NCI-H1105 (cell line): ENCODE measurements at places on chromosomes 4 and X.

- DNase-seq: no peak
Observed at GRCh38 chrX:3166670-3167455, 125.6 kb downstream of the ARSF start.

DNA sequence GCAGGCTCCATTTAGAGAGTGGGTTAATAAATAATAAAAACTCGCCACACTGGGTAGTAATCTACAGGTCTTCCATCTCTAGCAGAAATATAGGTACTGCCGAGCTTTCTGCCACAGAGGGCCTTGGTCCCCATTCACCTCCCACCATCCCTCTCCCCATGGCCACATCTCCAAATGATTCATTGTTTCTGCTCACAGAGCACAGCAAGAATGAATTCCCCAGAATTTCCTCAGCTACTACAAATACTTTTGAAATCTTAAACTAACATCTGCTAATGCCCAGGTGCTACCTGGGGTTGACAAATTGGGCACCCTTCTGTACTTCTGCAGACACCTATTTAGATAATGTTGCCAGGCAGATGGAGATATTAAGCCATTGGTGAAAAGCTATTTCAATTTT lies 5.1 kb downstream of the PHEX start:
- no peak for DNase-seq

DNA sequence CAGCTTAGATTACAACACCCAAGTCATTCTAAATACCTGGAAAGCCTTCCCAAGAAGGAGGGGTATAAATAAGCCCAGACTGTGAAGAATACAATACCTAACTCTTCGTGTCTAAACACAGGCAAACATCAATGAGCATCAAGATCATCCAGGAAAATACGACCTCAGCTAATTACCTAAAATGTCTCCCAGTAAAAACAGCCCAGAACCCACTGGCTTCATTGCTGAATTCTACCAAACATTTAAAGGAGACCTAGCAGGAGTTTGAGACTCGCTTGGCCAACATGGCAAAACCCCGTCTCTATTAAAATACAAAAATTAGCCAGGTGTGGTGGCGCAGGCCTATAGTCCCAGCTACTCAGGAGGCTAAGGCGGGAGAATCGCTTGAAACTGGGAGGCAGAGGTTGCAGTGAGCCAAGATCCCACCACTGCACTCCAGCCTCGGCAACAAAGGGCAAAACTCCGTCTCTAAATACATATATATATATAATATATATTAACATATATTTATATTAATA lies 19.1 kb upstream of the HSFX4 start:
- no peak for DNase-seq

DNA sequence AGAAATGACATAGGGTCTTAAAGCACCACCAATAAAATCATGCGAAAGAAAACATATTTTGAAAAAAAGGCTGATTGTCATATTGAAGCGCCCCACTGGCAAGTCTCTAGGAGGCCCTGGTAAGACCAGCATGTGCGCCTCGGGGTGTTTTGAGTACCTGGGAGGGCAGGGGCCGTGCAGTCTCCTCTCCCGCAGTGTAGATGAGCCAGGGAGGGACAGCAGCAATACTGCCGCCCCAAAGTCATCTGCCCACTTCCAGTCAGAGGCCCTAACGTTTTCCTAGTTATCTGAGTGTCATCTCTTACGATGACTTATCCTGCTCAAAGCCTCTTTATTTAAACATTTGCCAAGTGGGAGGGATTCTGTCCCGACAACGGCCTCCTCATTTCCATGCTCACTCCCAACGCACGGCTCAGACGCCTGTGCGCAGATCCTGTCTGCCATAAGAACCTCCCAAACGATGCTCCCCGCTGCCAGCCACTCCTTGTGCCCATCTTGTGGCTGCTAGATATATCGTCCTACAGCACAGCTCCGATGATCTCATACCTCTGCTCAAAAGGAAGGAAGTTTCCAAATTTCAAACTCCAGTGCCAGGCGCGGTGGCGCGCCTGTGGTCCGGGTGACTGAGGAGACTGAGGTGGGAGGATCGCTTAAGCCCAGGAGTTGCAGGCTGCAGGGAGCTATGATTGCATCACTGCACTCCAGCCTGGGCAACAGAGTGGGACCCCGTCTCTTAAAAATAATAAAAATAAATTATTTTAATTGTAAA lies 17.2 kb upstream of the SCRG1 start:
- DNase-seq: no peak

DNA sequence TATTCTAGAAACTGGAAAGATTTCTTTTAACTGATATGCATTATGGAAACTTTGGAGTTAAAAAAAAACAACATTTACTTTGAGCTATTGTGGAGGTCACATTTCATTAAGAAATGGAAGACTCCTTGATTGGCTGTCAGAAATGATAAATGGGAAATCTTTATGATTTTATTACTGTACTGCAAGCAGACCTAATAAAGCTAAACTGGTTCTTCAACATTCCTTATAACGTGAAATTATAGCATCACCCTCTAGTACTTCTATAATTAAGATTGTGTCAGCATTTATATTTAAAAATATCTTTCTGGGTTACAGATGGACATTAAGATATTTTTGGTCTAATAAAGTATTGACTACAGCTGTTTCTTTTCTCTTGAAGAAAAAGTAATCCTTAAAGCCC lies 213.8 kb upstream of the PACRGL start:
- no peak for DNase-seq

GRCh38 chr4:154254999-154255398 lies 236.6 kb downstream of the DCHS2 start:
- DNase-seq: no peak

DNA sequence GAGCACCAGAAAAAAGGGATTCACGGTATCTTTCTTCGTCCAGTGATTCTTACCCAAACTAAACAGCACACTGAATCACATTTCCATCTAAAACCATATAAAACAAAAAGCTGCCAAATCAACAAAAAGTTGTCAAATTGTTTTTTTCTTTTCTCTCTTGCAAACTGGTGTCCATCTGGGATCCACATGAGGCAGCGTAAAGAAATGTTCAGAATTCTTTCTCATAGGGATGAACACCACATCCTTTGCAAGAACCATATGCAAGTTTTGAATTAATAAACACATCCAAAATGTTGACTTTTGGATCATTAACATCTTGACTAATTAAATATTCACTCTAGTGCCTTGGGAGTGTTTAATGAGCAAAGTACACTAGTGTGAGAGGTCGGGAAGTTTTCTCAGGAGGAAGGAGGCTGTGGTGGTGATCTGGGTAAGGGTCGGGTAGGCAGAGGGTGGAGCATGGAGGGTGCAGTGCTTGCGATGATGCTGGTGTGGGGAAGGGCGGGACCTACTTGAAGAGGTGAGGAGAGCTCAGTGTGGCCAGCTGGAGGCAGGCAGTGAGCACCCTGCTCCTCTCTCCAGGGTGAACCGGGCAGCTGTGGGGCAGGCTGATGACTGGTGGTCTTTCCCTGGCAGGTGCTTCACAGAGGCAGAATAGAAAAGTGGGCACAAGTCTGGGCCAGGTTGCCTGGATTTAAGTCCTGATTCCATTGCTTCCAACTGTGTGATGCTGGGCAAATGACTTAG lies 72.8 kb downstream of the NSUN7 start:
- DNase-seq: no peak

DNA sequence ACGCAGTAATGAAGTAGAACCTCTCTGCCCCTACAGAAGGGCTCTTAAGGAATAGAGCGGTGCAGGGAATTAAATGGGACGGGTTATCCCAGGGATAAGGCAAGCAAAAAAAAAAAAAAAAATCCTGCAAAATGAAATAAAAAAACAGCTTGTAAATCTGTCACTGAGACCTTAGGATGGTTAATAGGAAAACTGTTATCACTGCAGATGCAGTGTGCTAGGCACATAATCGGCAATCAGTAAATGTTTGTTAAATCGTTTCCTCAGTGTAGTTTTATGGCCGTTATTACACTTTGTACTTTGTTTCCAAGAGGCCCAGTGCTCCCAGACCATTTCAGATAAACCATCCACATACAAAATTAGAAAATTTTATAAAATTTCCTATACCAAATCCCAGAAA lies 1.0 kb downstream of the HNRNPH2 start:
- DNase-seq: no peak

GRCh38 chr4:120918788-120919187 lies 3.7 kb downstream of the PRDM5 start:
- no peak for DNase-seq

GRCh38 chr4:183758061-183758757 lies 99.1 kb downstream of the TRAPPC11 start:
- no peak for DNase-seq

- no peak for DNase-seq
Observed at GRCh38 chr4:83205760-83206159, 78.8 kb downstream of the COQ2 start.

- no peak for DNase-seq
Observed at GRCh38 chr4:173522951-173523395, 7.1 kb downstream of the HAND2 start.

GRCh38 chr4:26931966-26932365 lies 71.3 kb downstream of the STIM2 start:
- no peak for DNase-seq

GRCh38 chrX:1449036-1449822 lies 3.5 kb downstream of the ASMTL start:
- no peak for DNase-seq

- no peak for DNase-seq
Observed at GRCh38 chrX:31392513-31392912, 320.7 kb upstream of the FTHL17 start.

- DNase-seq: no peak
Observed at GRCh38 chr4:112840061-112840460, 203.1 kb downstream of the LARP7 start.

- no peak for DNase-seq
Observed at GRCh38 chr4:28479666-28480065, 1619.0 kb downstream of the STIM2 start.

- DNase-seq: no peak
Observed at GRCh38 chr4:187059021-187059420, 335.4 kb upstream of the FAT1 start.

DNA sequence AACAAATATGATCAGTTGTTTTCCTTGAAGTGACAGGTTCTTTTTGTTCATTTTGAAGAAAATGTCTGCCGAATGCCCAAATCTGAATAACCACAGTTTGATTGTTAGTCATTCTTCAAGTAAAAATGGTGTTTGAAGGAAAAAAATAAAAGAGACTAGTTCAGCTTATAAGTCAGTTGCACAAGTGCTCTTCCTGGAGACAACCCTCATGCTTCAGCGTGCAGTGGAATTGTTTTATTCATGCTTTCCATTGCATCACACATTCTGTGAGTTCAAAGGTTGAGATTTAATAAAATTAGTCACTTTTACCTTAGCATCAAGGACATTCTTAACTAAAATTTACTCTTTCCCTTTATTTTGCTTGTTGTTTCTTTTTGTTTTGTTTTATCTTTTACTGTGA lies 404.9 kb downstream of the ZNF674 start:
- DNase-seq: no peak

- DNase-seq: no peak
Observed at GRCh38 chrX:65706041-65706828, 38.8 kb downstream of the MSN start.

DNA sequence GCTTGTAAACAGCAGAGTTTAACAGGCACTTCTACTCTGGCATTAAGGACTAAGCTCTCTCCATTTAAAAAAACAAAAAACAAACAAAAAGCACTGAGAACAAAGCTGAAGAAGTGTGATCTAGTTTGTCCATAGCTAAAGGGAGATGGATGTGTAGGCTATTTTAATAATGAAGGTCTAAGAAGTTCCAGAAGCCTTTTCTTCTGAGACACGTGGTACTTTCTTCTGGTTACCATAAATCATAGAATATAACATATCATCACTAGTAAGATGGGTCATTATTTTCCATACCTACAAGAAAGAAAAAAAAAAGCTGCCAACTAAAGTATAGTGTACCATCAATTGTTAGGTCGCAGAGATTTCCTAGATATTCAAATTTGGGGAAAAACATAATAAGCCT lies 722 bp upstream of the NBDY start:
- no peak for DNase-seq

DNA sequence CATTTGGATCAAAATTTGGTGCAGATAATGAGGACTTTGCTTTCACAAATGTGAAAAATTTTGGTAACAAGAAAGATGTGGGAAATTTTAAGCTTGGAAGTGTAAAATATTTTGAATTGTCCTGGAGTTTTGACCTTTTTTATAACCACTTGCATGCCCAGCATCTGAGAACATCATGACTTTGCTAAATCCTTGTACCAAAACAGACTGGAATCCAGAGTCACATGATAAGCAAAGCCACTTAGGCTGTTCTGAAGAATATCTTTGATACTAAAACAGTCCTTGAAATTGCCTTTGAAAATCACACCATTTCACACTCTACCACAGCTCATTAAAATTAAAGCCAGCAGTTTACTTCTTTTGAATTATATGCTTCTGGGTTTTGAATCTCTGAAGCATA lies 2.5 kb upstream of the PPM1K start:
- DNase-seq: no peak

DNA sequence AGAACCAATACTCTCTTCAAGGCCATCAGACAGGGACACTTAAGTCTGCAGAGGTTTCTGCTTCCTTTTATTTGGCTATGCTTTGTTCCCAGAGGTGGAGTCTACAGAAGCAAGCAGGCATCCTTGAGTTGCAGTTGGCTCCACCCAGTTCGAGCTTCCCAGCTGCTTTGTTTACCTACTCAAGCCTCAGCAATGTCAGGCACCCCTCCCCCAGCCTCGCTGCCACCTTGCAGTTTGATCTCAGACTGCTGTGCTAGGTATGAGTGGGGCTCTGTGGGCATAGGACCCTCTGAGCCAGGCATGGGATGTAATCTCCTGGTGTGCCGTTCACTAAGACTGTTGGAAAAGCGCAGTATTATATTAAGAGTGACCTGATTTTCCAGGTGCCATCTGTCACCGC lies 12.6 kb upstream of the UGT2B15 start:
- no peak for DNase-seq

- peak; percentile 4 for DNase-seq
Observed at GRCh38 chr4:76830964-76831703, 66.8 kb downstream of the SOWAHB start.

- no peak for DNase-seq
Observed at GRCh38 chr4:83536362-83537272, 709 bp downstream of the GPAT3 start.

DNA sequence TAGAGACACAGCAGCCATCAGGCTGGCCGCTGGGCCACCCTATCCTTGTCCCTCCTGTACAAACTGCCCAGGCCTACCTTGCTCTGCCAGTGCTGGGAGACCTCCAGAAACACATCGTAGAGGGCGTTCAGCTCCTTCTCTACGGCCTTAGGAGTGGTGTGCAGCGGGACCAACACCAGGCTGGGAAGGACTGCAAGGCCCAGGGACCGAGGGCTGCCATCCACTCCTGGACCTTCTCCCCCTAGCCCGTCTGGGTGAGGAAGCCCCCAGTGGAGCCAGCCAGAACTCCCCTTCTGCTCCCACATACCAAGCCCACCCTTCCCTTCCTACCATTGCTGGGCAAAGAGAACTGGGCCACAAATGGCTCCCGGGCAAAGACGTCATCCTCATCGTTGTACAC lies 5.0 kb downstream of the RPL10 start:
- DNase-seq: no peak

- DNase-seq: no peak
Observed at GRCh38 chrX:29044423-29045184, 457.4 kb downstream of the IL1RAPL1 start.

- no peak for DNase-seq
Observed at GRCh38 chr4:18109676-18110075, 88.1 kb upstream of the LCORL start.
